ENCODE measurements at places on chromosomes 2 and 18.

GRCh38 chr2:183459466-183459865 is 335.2 kb downstream of the NUP35 start:
- DNase-seq, result no peak

- DNase-seq, result no peak
Measured at GRCh38 chr2:17959833-17960232, 81.4 kb downstream of the KCNS3 start.

DNA sequence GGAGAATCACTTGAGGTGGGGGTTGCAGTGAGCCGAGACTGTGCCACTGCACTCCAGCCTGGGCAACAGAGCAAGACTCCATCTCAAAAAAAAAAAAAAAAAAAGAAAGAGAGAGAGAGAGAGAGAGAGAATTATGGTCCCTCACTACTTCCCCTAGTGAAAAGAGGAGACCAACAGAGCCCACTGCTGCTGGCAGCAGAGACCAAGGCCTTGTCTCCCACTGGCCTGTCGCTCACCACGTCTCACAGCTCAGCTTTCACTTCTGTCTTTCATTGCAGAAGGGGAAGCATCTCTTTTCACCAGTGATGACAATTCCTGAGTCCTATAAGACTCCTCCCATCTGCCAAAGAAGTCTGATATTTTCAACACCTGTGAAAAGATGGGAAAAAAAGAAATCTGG is 81.3 kb downstream of the CLHC1 start:
- no peak for DNase-seq

DNA sequence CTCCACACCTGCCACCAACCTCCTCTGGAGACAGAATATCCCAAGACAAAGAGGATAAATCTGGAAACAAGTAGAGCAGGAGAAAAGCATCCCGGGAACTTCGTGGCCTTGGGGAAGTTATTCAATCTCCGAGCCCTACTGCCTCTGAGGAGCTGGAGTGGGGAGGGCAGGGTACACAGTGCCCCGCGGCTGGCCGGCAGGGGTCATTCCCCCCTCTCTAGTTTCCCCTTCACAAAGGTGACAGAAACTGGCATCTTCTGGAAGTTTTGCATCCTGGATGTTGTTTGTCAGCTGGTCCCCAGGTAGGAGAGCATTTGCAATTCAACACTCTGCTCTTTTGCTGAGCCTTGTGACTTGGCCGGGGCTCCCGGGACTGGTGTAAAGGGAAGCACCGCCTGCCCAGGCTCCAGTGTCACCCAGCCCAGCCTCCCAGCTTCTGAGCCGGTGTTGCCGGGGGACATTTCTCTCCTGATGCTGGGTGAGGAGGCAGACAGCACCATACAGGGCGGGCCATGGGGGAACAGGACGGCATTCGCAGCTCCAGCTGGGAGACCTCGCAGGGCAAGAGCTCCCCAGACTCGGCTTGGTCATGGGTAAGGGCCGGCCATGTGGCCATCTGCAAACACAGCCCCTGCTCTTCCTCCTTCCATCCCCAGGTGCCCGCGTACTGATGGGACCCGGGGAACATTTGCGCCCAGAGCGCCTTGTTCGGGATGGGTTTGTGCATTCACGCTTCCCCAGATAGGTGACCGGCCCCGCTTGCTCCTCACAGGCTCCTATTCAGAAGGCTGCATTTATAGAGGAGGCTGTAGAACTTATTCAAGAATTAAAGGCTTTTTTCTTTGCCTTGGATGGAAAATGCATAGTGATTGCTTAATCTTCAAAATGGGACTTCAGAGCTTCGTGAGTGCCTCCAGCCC is 7.4 kb upstream of the NTSR2 start:
- DNase-seq, result peak; percentile 57

DNA sequence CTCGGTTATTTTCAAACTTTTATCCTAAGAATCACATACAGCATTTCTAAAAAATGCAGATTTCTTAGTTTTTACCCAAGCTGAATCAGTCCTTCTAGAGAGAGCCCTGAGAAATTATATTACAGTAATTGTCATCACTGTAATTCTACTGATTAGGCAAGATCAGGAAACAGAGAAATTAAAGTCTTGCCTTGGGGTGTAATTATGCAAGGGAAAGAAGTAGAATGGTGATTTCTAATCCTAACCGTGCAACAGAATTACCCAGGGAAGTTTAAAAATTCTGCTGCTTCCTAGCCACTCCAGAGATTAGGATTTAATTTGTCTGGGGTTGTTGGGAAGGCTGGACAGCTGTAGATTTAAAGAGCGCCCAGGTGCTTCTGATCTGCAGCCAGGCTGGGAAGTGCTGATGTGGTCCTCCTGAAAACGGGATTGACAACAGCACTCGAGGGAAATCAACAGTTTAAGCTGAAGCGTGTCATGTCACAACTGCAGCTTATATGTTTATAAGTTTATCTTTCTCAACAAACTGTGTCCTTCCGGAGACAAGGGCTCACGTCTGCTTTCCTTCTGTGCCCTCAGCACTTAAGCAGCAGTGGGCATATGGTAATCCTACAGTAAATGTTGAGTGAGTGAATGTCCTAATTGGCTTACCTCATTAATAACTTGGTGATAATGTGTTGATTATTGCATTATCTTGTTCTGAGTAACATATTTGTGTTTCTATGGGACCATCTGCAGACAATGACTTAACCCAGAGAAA is 671.9 kb upstream of the SOX11 start:
- no peak for DNase-seq

DNA sequence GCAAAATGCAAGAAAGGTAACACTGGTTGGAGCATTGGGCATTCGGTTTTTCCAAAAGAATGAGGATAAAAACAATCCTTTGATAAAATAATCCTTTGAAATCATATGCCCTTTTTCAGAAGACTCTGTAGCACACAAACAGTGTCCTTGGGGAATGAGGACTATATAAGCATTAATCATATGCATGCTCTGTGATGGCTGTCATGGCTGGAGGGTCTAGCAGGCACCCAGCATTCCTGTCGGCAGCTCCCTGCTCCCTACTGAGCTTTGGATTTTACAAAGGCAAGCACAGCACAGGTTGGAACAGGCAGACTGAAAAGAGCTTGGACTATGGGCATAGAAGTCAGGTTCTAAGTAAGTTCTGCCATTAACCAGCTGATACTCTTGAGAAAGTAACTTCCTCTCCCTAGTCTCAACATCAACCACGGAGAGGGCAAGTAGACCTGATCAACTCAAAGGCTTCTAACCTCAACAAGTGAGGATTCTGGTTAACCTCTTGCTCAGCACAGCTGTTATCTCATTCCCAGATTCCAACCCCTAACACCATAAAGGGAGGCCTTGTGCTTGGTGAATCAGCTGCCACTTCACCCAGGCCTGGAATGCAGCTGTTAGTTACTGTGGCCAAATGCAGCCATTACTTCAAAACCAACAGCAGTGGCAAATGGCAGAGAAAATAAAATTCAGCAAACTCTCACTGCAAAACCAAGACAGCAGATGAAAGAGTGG is 29.5 kb downstream of the GALNT14 start:
- no peak for DNase-seq

- no peak for DNase-seq
Measured at GRCh38 chr2:164146441-164146840, 410.6 kb upstream of the FIGN start.

GRCh38 chr2:45258311-45258710 is 249.1 kb upstream of the SIX2 start:
- no peak for DNase-seq

DNA sequence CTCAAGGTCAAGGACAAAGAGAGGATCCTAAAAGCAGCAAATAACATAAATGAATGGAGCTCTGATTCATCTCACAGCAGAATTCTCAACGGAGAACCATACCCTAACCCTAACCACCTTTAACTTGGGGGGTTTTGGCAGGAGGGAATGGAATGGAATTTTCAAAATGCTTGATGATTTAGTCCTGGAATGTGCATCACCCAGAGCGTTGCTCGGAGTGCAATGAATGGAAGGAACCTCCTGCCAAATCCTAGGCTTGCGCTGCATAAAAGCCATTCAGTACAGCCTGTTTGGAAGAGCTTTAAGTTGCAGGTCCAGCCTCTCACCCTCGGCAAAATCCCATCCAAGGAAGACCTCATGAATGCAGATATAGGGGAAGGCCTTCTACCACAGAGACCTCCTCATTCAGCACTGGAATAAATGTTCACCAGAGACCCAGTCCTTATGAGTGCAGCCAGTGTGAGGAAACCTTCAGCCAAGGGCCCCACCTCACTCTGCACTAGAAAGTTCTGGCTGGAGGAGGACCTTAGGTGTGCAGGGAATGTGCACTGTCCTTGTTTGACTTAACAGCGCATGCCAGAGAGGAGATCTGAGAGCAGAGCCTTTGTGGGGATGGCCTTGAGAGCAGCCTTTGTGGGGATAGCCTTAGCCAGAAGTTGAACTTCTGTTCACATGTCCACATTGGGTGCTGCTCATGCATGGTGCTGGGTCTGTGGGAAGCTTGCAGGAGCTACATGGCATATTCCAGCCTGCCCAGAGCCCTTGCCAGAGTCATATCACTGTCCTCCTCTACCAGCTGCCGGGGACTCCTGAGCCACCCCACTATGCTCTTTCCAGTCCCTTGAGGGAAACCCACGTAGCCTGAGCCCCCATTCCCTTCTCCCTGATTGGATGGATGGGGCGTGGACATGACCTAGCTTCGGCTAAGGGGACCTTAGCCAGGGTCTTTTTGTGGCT is 30.5 kb downstream of the ASB1 start:
- DNase-seq, result no peak

- no peak for DNase-seq
Measured at GRCh38 chr2:72696559-72696958, 129.3 kb downstream of the EXOC6B start.

Data from upper lobe of right lung (tissue), 1 donor.